ENCODE measurements at places on chromosomes 11 and 22.

DNA sequence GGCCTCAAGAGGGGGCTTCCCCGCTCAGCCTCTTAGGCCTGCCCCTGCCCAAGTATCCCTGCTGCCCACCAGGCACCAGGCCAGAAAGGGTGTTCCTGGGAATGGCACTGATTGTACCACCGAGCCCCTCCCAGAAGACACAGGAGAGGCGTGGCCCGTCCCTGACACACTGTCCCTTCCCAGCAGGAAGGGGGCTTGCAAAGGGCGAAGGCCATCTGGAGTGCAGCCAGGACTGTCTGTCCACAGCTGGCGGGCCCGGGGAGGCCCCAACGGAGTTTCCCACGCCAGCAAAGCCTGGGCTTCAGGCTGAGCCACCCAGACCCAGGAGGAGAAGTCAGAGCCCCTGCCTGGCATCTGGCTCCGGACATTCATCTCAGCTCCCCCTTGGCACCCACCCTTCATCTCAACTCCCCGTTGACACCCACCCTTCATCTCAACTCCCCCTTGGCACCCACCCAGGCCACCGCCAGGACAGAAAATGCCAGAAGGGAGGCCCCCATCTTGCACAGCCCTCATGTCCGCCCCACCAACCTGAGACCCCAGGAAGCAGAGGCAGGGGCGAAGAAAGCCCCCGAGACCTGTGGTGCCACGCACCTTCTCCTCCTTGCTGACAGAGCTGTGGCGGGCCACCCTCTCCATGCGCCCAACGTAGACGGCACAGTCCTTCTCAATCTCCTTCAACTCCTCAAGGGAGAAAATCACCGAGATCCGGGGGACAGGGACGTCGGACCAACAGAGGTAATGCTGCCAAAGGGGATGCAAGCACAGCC lies 19.4 kb downstream of the TUBGCP6 start:
- no peak for DNase-seq

- DNase-seq: no peak
These were observed 17.3 kb downstream of the PIK3IP1 start for GRCh38 chr22:31275018-31275417.

DNA sequence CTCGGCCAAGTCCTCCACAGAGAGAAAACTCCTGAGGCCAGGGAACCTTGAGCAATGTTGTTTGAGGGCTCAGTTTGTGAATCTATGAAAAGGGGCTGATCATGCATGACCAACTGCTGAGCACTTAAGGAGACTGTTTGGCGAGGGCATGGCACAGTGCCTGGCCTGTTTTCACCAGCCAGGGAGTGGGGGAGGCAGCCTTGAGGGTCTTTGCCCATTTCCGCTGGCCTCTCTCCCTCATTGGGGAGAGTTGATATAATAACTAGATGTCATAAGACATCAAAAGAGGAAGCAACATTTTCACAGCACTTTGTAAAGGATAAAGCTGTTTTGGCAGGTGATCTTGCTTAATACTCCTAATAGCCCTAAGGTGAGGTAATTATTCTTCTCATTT lies 110.6 kb downstream of the TP53I11 start:
- DNase-seq: no peak

DNA sequence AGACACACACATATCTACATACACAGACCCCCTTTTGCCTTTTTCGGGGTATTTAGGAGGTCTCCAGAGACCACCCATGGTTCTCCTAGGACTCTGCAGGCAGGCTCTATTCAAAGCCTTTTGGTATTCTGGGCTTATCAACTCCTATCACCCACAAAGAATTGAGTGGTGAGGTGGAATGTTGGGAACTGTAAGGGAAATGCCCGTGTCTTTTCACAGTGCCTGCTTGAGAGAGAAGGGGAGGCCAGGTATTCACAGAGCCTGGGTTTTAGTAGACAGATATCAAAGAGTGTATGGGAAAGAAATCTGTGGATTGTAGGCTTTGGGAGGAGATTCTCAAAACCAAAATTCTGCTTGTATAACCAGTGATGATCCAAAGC lies 44.0 kb upstream of the CSNK2A3 start:
- DNase-seq: no peak

DNA sequence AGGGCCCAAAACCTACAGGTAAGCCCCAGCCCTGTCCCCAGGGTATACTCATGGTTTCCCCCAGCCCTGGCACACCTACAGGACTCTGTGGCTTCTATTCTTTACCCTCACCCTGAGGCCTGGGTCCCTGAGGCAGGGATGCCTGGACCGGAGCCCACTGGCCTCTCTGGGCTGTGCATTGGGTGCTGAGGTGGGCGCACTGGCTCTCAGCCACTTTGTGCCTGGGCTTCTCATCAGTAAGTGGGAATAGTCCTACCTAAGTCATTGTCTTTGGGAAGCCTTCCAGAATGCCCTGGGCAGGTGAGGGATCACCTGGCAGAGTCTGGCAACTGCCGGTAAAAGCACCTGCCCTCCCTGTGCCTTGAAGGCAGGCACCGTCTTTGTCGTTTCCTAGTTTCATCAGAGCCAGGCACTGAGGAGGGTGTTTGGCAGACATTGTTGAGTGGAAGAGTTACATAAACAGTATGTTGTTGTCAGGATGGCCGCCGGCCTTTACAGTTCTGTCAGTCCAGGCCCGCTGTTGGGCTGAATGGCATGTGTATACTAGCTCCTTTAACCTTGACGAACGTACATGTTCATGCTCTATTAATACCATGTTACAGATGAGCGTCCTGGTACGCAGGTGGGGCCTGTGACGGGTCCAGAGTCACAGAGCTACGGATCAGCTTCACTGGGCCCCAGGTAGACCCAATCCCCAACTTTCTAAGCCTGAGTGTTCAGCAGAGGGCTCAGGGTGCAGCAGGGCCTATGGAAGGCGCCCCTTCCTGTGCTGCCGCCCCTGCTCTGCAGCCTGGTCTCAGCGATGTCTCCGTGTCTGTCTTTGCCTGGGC lies 23.0 kb downstream of the SHANK3 start:
- no peak for DNase-seq

GRCh38 chr11:35276396-35277145 lies 137.6 kb downstream of the CD44 start:
- DNase-seq: no peak

DNA sequence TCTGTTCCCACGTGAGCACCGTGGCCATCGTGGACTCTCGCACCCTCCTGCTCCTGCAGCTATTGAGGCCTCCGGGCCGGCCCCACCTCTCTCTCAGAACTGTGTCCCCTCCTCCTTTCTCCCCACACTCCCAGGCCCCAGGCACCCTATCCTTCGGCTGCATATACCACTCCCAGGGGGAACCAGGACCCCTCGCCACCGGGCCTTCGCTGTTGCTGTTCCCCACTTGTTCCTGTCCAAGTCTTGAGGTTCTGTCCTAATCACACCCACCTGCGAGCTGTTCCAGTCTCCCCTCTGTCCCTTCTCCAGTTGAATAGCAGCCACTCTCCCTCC lies 43.0 kb upstream of the CDON start:
- DNase-seq: no peak

- no peak for DNase-seq
These were observed 97.4 kb upstream of the THY1 start for GRCh38 chr11:119520400-119520799.

DNA sequence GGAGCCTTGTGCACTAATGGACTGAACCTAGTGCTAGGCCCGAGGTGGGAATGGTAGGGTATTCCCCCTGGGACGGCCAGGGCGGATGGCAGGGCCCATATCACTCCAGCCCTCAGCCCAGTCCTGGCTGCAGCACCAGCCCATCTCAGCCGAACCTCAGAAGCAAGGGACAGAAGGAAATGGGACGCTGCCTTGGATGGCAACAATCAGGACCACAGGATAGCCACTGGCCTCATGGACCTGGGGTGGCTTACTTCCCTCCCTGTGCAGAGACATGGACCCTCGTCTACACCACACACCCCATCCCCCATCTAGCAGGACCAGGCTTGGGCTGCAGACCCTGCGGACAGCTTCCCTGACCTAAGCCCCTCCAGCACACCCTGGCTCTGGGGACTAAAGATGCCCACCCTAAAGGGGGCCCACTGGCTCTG lies 24.1 kb downstream of the ARVCF start:
- DNase-seq: no peak
